Epithelial cell of umbilical artery (primary cell): ENCODE measurements at places on chromosomes 12 and 14. TPM values are rescaled to one million over a fixed set of nuclear protein-coding genes. Genes with fewer than 3 reads are reported as not detected.

TEP1 gene
- 12.3 and 18.2 TPM in 2 replicates for total RNA-seq

ALDH6A1 gene
- 14.3 and 24.2 TPM in 2 replicates for total RNA-seq

OVCH1 gene
- total RNA-seq, result not detected in 2 replicates

AREL1 gene
- 24.8 and 27.0 TPM in 2 replicates for total RNA-seq

GPX2 gene
- not detected in 2 replicates for total RNA-seq
